M059J (cell line): ENCODE measurements at places on chromosomes 12 and 14. TPM values are rescaled to one million over a fixed set of nuclear protein-coding genes. Genes with fewer than 3 reads are reported as not detected.

DNA sequence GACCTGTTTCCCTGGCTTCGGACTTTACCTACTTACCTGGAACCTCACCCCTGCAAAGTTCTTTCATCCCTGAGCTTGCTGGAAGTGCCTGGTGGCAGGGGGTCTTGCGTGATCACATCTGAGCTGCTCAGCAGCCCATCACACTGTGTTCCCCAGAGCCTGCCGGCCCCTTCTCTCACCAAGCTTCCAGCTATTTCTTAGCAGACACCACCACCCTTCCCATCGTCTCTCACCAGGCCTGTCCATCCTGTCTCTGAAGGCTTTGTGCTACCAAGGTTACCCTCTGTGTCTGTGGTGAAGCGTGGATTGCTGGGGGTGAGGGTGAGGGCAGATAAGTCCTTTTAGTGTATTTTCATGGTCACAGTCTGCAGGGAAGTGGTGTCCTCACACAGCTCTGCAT is 78.8 kb upstream of the NRXN3 start:
- DNase-seq, result no peak

Gene FAM181A
- total RNA-seq, result not detected in 2 replicates

GRCh38 chr12:53558631-53559030 is 51.3 kb upstream of the NPFF start:
- DNase-seq, result no peak

Gene GIT2
- total RNA-seq, result 25.5 and 33.7 TPM in 2 replicates

DNA sequence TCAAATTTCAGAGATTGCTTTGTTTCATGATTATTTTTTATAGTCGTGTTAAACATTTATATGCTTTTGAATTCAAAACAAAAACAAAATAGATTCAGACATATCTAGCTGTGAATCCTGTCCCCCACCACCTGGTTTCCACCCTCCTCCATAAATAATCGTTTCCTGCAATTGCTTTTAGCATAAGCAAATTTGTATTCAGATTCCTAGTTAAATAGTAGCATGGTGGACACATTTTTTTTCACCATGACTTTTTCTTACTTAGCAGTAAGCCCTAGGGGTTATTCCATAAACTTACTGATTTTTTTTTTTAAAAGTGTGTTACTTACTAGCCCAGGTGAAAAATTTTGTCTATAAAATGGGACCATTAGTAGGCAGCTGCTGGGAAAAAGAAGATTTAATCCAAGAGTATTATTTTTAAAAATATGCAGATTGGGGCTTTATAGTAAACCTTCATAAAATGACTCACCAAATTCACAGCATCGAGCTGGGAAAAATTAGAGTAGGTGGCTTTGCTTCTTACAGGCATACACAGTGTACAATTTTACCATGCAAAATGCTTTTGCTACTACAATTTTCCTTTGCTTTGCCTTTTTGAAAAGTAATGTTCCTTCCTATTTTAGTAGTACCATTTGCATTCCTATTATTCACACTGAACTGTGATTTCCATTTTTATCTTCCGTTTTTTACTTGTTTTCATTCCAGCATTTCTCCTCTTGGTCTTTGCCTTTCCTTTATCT is 117.8 kb downstream of the BTG1 start:
- peak; percentile 34 for DNase-seq

Gene LMNTD1
- 0.32 and 2.2 TPM in 2 replicates for total RNA-seq

DNA sequence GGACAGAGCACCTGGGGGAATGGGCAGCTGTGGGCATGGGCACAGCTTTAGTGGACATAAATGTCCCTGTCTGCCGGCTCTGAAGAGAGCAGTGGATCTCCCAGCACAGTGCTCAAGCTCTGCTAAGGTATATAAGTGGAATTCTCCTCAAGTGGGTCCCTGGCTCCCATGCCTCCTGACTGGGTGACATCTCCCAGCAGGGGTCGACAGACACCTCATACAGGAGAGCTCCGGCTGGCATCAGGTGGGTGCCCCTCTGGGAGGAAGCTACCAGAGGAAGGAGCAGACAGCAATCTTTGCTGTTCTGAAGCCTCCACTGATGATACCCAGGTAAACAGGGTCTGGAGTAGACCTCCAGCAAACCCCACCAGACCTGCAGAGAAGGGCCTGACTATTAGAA is 25.0 kb upstream of the NUAK1 start:
- DNase-seq, result no peak
